Epithelial cell of esophagus (primary cell): ENCODE measurements at places on chromosomes 2 and 18.

- no peak for DNase-seq
Observed at GRCh38 chr2:6993936-6994335, 76.7 kb downstream of the RNF144A start.

GRCh38 chr2:122988395-122989221 lies 1036.5 kb upstream of the CNTNAP5 start:
- no peak for DNase-seq

- DNase-seq = no peak
Observed at GRCh38 chr18:25167612-25168410, 184.2 kb downstream of the ZNF521 start.

DNA sequence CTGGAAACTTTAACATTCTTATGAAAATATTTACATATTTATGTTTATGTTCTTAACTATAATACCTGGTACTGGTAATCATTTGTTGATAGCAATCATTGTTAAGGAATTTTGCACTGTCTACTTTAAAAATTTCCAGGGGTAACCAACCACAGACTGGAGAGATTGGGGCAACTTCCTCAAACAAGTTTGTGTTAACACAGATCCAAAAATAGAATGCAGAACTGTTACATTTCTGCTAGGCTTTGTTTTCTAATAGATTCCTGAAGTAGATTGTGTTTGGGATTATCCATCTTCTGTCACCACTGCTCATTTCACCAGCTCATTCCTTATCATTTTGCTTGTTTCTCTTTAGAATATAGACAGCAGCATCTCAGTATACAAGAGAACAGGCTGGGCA lies 23.7 kb downstream of the RNF125 start:
- no peak for DNase-seq

GRCh38 chr18:13264091-13265007 lies 45.8 kb downstream of the LDLRAD4 start:
- DNase-seq = no peak

GRCh38 chr2:11705063-11705462 lies 35.1 kb upstream of the NTSR2 start:
- no peak for DNase-seq

DNA sequence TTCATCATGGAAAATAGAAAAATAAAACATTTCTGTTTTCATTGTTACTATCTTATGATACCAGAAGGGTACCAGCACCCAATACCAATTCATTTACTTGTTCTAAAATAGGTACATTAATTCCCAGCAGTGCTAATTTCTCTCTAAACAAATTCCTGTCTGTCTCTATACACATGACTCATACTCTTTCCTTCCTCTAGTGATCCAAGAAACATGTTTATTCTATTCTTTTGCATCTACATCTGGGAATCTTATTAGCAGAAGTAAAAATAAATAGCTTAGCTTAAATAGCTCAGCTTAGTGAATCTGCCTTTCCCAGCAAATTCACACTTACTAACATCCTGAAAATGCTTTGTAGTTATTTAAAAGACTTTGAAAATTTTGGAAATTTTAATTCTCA lies 84.5 kb upstream of the MAPRE2 start:
- no peak for DNase-seq

- DNase-seq = no peak
Observed at GRCh38 chr2:6937582-6937981, 20.4 kb downstream of the RNF144A start.

GRCh38 chr2:191797942-191798876 lies 48.7 kb downstream of the CAVIN2 start:
- no peak for DNase-seq

DNA sequence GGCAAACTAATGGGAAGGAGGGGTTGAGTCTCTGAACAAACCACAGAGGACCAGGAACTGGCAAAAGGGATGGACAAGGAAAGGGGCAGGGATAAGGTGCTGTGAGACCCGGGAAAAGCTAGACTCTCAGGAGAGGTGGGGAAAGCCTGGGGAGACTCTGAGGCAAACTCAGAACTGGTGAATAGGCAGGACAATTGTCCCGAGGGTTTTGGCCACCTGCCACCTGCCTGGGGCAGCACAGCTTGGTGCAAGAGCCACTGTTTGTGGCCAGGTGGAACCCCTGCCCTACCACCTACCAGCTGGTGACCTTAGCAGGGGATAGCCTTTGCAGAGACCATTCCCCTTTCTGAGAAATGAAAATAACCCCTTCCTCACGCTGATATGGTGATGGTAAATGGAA lies 129.4 kb upstream of the ASB18 start:
- DNase-seq = no peak

DNA sequence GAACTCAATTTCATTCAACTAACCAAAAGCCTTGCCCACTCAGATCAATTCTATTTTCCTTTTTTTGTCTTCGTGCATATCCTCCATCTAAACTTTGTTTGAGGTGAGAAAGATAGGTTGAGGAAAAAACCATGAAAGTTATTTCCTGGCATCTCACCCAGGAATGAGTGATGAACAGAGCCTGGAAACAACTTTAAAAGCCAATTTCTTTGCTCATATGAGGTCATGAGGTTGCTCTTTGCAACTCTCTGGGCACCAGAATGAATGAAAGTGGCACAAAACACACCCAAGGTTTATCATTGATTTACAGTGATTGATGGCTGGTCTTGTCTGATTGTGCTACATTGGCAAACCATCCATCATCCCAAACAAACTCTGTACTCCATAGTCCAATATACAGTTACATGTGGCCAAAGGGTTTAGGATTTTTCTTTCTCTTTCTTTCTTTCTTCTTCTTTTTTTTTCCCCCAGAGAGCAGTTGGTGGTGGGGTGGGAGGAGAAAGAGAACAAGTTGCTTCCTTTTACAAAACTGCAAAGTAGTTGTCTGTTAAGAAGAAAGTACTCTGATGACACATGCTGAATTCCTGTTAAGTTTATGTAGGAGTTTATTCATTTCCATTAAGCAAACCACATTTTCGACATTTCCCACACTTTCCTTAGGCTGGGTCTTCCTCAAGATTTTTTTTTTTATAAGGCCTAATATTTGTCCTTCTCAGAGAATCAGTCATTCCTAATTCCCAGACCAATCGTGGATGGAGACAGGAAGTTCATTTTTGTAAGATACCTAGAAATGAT lies 575.9 kb upstream of the ZEB2 start:
- peak; percentile 22 for DNase-seq

DNA sequence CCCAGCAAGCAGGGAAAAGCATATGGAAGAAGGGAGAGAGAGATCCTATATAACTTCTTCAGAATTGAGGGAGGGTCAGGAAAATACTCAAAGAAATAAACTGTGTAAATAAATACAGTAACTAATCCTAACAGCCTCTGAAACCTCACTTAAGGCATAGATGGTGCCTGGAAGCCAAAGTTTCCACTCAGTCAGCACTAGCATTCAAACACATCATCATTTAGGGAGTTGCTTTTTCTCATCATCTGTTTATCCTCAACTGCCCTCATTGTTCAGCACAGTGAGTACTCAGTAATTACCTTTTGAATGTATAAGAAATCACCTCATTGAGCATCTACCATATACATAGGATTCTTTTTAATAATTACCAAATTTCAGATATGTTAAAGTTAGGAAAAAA lies 262.9 kb downstream of the C1D start:
- DNase-seq = no peak

DNA sequence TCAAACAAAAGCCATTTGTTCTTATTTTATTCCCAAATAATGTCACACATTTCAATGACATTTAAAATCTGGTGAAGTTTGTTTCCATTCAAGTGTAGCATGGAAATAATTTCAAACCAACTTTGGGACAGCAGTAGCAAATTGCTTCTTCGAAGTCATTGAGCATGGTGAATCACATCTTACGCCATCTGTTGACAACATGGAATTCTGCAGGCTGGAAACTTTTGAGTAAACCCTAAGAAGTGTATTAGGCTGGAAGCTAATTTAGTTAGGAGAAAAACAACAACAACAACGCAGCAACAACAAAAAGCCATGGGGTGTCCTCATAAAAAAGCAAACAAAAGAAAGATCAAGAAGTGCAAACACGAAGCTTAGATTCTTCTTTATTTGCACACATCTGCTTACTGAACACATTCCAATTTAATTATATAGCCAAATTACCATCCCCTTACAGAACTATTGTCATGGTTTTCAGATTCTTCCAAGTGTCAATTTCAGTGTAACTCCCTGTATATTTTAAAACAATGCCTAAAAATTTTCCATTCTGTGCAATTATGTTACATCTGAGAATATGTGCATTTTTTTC lies 659.0 kb upstream of the CDH7 start:
- peak; percentile 44 for DNase-seq

GRCh38 chr18:78770823-78771139 lies 208.8 kb upstream of the SALL3 start:
- DNase-seq = no peak

DNA sequence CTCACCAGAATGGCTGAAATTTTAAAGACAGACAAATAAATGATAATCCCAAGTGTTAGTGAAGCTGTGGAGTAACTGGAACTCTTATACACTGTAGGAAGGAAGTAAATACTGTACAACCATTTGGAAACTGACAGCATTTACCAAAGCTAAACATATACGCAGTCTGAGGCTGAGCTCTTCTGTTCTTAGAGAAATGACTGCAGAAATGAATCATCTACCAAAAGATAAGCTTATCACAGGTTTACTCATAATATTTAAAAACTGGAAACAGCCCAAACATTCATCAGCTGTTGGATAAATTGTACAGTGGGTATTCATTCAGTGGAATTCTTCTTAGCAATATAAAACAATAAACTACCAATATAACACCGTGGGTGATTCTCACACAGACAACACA lies 218.2 kb upstream of the RAB12 start:
- no peak for DNase-seq

DNA sequence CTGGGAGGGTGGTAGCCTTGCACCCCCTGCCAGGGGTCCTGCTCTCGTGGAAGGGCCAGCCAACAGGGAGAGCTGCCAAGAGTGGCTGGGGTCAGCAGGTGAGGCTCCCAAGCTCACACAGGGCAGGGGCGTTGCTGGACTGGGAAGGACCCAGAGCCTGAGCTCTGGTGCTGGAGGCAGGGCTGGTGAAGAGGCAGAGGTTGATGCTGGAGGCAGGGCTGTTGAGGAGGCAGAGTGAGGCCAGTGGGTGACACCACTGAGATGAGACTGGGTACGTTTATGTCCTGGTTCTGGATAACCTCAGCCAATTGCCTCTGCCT lies 7.0 kb downstream of the ADRA2B start:
- DNase-seq = no peak

GRCh38 chr18:2971741-2972552 lies 41.0 kb downstream of the LPIN2 start:
- no peak for DNase-seq

DNA sequence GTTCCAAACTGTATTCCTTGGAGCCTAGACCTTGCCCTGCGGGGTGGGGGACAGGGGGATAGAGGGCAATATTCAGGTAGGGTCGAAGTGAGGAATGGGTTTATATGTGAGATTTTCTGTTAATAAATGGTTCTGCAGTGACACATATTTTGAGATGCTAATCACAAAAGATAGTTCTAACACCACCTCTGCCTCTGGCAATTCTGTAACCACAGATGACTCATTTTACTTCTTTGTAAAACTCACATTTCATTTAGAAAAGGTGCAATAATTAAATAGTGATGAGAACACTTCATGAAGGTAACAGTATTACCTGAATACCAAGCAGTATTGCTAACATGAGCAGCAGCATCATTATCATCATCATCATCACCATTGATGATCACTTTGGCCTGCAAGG lies 306.6 kb downstream of the SUCLG1 start:
- peak; percentile 61 for DNase-seq

DNA sequence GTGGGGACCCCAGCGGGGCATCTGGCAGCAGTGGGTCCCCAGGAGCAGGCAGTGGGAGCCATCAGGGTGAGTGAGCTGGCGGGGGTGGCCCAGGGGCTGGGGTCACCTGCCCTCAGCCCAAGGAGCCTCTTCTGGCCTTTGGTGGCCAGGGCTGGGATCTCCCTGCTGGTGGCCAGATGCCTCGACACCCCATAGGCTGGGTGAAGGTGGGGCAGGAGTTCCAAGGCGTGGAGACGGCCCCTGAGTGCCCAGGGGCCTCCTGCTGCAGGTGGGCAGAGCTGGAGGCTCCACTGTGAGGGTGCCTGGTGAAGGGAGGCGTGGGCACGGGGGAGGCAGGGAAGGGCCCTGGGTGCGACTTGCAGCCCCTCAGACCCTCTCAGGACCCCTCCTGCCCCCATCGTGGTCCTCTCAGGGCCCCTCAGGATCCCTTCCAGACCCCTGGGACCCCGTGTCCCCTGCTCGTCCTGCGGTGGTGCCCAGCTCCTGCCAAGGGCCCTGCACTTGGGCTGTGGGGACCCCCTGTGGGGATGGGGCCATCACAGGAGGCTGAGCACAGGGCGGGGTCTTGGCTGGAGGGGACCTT lies 5.0 kb upstream of the GPR35 start:
- DNase-seq = no peak

DNA sequence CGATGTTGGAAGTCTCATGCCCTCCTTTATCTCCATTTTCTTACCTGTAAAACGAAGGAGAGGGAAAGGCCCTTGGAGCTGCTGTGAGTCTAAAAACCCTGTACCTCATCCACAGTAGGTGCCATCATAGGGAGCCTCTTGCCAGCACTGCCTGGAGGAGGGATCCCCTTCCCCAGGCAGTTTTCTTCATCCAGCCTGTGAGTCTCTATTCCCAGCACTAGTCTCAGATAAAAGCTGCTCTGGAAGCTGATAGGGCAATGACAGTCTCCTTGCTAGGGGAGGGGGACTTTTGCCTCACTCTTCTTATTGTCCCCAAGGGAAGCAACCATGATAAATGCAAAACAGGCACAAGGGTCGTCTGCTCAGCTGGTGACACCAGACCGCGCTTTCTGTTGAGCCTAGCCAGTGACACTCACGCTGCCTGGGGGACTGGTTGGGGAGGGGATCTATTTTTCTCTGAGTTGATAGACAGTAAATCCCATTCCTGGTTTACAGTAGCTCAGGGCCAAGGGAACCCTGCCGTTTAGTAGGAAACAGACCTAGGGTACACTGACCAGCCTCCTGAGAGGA lies 139.5 kb upstream of the NABP1 start:
- DNase-seq = no peak

DNA sequence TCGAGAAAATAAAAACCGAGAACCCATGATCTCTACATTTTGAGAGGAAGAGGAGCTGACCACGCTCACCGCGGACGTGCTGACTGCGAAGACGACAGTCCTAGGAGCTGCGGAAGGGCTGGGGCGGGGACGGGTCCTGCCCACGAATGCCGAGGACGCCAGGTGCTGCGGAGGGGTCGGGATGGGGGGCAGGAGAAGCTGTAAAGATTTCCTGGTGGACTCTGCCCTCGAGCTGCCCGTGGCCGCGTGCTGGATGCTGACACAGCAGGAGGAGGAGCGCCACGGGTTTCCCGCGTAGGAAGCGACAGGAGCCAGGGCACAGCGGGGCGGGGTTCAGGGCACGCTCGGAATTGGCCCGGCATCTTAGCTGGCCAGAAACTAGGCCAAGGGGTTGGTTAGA lies 22.2 kb downstream of the ZSCAN30 start:
- no peak for DNase-seq

- DNase-seq = peak; percentile 71
Observed at GRCh38 chr2:231563378-231563961, 29.2 kb upstream of the TEX44 start.
